ENCODE measurements at places on chromosomes 7 and 10.
A peak's percentile ranks its signal among the peaks of the same experiment; 100 is the strongest.

GRCh38 chr10:111126077-111126476, 49.2 kb downstream of the ADRA2A start:
- no peak for DNase-seq

DNA sequence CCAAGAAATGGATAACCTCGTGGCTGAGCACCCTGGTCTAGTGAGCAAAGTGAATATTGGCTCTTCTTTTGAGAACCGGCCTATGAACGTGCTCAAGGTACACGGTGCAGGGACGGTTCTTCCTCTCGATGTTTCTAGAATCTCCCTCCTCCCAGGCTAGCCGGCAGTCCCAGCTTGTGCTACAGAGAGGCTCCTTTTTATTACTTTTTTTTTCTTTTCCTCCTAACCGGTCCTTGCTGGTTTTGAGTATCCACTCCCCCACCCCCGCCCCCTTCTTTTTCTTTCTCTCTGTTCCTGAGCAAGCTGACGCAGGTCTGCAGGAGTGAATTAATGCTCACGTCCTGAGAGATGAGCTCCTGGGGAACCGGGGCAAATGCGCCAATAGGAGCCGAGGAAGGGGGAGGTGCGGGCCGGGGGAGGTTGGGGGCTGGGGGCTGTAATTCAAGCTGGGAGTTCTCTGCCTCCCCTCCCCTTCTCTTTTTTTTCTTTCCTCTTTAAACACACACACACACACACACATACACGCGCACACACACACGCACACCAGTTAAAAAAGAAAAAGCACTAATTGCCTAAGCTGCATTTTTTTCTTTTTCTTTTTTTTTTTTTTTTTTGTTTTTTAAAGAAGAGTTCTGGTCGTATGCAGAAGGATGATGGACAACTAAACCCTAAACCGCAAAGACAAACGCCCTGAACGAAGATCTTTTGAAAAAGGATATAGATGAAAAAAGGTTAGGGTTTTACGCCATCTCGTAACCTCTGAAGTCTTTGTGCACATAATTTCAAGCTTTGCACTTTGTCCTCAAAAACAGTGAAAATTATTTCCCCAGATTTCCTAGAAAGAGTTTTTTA, 6.6 kb downstream of the CPA2 start:
- peak; percentile 65 for DNase-seq

- DNase-seq: no peak
Measured at GRCh38 chr7:139635526-139636302, 112.2 kb downstream of the CLEC2L start.

DNA sequence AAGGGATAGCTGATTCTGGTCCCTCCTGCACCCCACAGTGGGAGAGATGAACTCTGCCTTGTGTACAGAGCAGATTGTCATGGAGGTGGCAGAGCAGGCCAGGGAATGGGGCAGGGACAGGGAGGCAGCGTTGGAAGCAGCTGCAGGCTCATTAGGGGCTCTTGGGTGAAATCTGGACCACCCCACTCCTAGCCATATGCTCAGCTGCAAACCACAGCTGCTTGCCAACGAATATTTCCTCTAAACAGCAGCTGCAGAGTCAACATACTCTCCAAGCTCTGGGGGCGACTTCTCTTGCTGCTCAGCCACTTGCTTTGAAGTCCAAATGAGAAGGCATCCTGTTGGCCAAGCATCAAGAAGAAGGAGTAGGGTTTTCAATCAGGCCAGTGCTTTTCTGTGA, 302.3 kb upstream of the AUTS2 start:
- DNase-seq: no peak

GRCh38 chr7:148809856-148810255, 74.2 kb downstream of the EZH2 start:
- no peak for DNase-seq

GRCh38 chr7:8742837-8743236, 309.4 kb downstream of the NXPH1 start:
- no peak for DNase-seq

GRCh38 chr7:102395592-102395872, 631 bp upstream of the PRKRIP1 start:
- DNase-seq: no peak

GRCh38 chr10:74642901-74643595, 183.4 kb upstream of the KAT6B start:
- no peak for DNase-seq

DNA sequence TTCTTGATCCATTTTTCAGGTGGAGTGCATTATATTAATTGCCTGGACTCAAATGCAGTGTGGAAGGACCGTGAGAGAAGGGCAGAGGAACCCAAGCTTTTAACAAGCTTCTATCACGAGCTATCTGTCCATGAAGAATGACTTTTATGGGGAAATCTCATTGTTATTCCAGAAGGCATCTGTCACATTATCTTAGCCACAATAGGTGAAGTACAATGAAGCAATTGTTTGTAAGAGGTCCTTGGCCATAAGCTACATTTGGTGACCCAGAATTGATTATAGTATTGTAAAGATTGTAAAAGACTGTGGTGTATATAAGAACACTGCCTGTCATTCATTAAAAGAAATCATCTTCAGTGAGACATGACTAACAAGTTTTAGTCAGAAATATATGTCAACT, 58.6 kb upstream of the RELN start:
- no peak for DNase-seq

- no peak for DNase-seq
Measured at GRCh38 chr7:111594602-111595001, 32.3 kb upstream of the IMMP2L start.

DNA sequence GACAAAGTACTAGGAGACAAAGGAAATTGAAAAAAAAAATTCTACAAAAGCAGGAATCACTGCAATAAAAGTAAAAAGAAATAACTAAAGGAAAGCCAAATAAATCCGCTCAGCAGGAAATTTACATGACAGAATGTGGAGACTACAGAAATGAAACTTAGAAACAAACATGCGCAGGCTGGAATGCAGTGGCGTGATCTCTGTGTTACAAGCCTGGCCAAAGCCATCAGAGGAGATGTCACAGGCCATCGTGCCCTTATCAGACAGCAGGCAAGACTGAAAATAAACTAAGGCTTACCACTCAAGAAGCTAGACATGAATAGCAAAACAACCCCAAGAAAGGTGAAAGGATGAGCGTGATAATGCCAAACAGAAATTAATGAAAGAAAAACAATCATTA, 6.3 kb upstream of the CAMK2B start:
- no peak for DNase-seq

DNA sequence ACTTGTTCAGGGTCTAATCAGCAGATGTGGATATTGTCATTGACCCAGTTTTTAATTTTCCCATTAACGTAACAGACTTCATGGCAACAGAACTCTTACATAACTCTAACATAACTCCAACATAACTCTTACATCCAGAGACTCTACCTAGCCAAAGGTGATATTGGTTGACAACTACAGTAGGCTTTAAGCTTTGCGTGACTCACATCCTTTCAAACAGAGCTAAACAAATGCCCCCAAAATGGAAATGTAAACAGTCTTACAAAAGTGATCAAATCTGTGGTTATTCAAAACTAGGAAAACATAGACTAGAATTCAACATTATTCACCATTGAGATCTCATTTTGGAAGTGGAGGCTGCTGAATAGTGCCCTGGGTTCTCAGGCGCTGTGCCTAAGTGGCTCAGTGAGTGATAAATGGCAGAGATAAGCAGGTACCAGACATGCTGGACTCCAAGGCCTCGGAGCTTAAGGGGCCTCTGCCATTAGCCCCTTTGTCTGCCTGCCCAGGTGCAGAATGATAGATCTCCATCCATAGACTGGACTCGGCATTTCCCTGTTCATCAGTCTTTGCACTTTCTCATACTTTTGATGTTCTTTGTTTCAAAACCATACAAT, 34.3 kb upstream of the BTBD16 start:
- no peak for DNase-seq

DNA sequence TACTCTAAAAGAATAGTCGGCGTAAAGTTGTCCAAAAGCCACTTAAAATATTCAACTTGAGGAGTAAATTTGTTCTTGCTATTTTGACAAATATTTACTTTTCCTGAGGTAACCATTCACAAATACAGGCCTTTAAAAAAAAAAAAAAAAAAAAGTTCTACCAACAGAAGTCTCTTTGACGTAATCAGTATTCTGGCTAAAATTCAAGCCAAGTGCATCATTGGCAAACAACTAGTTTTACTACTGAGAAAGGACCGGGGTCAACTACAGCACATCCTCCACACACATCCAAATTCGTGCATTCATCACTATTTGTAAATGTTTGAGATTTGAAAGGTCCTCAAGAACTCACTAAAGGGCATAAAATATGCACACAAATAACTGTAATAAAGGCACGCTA, 2.0 kb downstream of the OAT start:
- DNase-seq: no peak

DNA sequence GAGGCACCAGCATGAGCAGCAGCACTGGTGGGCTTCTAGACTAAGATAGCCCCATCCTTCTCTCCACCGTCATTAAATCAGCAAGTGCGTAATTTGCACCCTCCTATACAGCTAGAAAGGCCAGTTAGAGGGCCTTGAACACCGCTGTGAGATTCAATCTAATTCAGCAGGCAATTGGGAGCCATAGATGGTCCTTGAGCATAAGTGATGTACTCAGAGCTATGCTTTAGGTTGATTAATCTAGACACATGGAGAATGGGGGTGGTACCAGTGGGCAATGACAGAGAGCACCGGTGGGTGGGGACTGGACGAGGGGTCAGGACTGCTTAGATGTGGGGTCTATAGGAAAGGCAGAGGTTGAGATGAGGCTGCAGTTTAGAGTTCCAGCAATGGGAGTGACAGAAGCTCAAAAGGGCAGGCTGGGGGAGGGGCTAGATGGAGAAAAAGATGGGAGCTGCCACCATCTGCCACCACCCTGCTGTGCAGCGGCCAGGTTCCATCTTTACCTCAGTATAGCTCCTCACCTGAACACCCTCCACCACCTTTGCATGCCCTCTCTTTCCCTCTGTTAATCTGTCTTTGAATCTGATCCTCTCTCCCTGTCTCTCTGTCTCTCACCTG, 87.3 kb downstream of the C10orf105 start:
- no peak for DNase-seq

GRCh38 chr7:136045181-136045580, 68.0 kb upstream of the MTPN start:
- DNase-seq: no peak

DNA sequence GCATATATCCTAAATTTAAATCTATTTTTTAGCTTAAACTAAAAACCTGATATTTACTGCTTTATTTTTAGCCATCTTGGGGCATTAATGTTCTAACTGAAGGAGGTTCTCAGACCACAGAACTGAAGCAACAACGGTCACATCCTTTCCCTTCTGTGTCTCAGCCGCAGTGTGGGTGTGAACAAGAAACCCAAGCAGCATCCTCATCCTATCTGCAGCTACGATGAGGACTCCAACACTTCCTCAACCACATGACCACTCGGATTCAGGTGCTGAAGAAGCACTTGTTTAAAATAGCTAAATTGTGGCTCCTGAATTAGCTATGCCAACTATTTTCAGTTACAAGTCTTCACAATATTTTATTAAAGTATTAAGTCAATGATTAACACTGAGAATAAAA, 5.3 kb downstream of the ESYT2 start:
- DNase-seq: no peak

- no peak for DNase-seq
Measured at GRCh38 chr10:93849593-93849992, 44.2 kb upstream of the SLC35G1 start.

GRCh38 chr7:74038194-74038961, 10.4 kb downstream of the ELN start:
- no peak for DNase-seq

- no peak for DNase-seq
Measured at GRCh38 chr10:43407576-43408330, 1.2 kb downstream of the HNRNPF start.

DNA sequence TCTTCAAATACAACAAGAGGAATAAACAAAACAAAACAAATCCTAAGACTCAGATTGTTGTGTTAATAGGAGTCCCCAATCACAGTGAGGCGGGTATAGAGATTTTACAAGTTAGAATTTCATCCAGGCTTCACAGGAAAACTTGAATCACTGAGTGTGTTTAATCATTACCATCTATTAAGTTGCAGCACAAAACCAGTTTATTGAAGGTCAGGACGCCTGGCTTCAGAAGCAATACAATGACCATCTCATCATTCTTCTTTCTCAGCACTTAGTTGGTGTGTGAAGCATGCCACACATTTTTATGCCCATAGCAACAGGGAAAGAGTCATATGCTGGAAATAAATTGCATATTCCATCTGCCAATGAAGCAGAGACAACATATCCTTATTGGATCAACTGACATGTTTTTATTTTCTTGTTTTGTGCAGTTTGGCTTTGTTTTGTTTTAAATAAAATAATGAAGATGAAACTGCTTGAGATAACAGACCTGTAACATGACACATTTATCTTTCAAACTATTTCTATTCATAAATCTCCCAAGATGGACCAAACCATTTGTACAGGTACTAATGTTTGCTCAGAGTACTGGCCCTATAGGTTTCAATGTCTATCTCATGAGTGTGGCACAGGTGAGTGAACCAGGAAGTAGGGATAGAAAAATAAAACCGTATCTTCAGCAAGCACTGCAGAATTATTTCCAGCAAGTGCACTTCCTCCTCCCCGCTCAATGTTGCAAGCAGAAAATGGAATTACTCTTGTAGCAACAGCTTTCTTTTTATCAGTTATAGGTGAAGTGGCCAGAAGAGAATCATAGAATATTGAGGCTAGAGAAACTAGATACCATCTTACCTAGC, 40.4 kb downstream of the TAC1 start:
- no peak for DNase-seq
